ENCODE measurements at places on chromosomes 6 and 20. TPM values are rescaled to one million over a fixed set of nuclear protein-coding genes. Genes with fewer than 3 reads are reported as not detected.
A peak's percentile ranks its signal among the peaks of the same experiment; 100 is the strongest.

ZNF341 gene
- 8.7 TPM for total RNA-seq

FBXO5 gene
- total RNA-seq, result 8.3 TPM

TRIM10 gene
- total RNA-seq, result not detected

JPH2 gene
- 3.2 TPM for total RNA-seq

MOG gene
- total RNA-seq, result 0.19 TPM

LAMA5 gene
- total RNA-seq, result 121 TPM

WFDC5 gene
- 0.87 TPM for total RNA-seq

ETV7 gene
- total RNA-seq, result 0.68 TPM

MAP3K7 gene
- total RNA-seq, result 39.0 TPM

ZC3H12D gene
- total RNA-seq, result 2.1 TPM

KIF3B gene
- total RNA-seq, result 33.1 TPM

SLC25A27 gene
- 72.8 TPM for total RNA-seq

BPIFB2 gene
- 0.56 TPM for total RNA-seq

TOX2 gene
- total RNA-seq, result 48.1 TPM

LY6G6F gene
- total RNA-seq, result not detected

DNA sequence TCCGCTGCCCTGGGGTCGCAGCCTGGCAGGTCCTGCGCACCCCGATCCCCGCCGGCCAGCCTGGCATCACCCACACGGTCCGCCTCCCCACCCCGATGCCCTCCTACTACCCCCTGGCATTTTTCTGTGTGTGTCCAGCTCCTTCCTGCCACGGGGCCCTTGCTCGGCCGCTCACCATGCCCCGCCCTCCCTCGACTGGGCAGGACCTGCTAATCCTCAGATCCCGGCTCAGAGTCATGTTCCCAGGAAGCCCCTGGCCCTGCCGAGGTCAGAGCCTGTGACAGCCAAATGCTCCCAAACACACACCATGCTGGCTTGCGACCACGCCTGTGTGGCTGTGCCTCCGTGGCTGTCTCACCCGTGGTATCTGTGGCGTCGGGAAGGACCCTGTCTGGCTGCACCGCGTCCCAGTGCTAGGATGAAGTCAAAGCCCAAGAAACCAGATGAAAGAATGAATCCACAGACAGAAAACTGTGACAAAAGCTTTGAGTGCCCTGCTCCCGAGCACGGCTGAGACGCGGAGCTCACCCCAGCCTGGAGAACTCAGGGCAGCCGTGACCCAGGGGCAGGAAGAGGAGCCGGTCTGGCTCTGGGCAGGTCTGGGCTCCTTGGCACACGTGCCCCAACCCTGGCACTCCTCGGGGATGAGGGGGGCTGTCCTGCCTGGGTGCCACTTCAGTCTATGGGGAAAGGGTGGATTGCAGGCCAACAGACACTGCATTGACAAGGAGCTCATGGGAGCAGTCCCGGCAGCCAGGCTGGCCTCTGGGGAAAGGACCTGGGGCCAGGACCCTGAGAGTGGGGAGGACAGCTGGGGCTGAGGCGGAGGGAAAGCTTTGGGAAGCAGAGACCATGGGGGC, 20.8 kb upstream of the SLCO4A1 start:
- DNase-seq, result no peak

DNA sequence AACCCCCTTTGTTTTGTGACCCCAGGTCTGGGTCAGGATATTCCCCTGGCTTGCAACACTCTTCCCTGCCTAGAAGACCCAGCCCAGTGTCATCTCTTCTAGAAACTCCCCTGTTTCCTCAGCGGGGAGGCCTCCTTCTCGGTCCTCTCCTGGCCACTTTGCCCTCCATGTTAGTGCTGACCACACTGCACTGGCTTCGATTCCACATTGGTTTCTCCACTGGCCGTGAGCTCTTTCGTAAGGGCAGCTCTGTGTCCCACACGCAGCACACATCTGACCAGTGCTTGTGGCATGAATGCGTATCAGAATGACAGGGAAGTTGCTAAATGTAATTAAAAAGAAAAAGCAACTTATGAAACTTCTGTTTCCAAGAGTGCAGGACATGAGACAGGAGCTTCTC, 49.4 kb upstream of the FNDC1 start:
- DNase-seq, result no peak

GRCh38 chr6:138555421-138555988, 56.2 kb upstream of the NHSL1 start:
- DNase-seq, result no peak

GRCh38 chr6:30939473-30939872, 1.3 kb upstream of the MUCL3 start:
- no peak for DNase-seq

DNA sequence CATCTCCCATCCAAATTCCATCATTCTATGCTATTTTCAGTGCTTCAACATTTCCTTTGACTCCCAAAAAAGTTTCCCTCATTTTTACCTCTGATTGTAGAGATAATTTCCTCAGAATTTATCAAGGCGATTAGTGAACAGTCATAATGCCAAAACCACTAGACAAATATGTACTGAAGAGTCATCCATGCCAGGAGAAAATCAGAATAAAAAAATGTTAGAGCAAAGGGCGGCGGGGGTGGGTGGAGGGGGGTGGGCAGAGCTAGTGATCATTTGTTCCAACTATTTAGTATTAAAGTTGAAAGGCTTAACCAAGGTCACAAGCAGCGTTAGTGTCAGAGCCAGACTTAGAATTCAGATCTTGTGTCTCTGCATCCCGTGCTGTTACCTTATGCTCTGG, 5.3 kb upstream of the ADGRF5 start:
- DNase-seq, result no peak

GRCh38 chr6:107488875-107489635, 862 bp upstream of the SOBP start:
- DNase-seq, result peak; percentile 65

DNA sequence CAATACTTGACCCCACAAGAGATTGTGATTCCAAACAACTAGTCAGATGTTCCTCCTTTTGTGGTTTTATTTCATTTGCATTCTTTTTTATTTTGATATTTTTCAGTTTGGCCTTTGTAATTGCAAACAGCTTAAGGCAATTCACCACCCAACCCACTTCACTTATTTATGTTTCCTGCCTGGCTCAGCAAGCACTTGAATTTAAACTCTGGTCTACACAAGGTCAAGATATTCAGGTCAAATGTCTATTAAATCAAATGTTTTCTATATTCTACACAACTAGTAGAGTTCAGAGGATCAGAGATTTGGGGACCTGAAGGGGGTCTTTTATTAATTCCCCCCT, 100.1 kb downstream of the SGK1 start:
- no peak for DNase-seq

- DNase-seq, result no peak
Measured at GRCh38 chr20:15658295-15658694, 915.0 kb downstream of the KIF16B start.

GRCh38 chr6:110044096-110044495, 66.0 kb downstream of the GPR6 start:
- no peak for DNase-seq

- DNase-seq, result no peak
Measured at GRCh38 chr6:167698540-167698939, 128.2 kb upstream of the AFDN start.

DNA sequence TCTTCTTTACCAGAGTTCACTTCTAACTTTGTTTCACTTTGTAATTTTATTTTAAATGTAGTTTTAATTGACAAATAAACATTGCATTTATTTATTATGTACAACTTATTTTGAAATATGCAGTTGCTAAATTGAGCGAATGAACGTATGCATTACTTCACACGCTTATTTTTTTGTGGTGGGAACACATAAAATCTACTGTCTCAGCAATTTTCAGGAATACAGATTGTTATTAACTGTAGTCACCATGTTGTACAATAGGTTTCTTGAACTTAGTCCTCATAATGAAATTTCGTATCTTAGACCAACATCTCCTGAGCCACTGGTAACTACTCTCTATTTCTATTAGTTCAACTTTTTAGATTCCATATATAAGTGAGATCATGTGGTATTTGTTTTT, 46.9 kb downstream of the NKAIN2 start:
- DNase-seq, result no peak

DNA sequence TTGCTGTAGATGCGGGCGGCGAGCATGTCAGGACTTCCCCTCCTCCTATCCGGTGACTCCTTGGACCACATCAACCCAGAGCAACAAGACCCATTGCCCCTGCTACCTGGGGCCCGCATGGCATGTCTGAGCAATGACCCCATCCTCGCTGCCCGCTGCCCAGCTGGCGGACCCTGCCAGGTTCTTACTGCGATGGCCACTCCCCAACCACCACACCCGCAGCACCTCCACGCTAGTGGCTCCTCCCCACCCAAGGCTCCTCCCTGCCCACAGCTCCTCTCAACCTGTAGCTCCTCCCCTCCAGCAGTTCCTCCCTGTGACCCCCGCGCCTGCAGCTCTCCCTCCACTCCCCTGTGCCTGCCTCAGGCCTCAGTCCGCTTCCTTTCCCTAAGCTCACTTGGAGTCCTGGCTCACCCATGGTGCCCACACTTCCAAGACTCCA, 17.6 kb upstream of the SERPINB9 start:
- no peak for DNase-seq

DNA sequence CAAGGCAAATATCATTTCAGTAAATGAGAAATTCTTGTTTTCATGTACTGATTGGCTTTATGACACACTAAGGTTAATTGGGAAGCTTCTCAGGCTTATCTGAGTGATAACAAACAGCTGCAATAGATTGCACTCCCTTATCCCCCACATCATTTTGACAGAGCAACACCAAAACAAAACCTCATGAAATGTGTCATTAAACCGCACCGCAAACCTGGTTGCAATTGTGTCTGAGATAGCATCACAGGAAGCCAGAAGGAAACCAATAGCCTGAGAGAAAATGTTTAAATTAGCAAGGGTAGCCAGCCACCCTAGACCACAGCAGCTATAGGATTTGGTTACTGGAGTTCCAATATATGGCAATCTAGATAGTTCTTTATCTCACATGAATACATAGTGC, 31.6 kb upstream of the LAMA4 start:
- DNase-seq, result no peak

DNA sequence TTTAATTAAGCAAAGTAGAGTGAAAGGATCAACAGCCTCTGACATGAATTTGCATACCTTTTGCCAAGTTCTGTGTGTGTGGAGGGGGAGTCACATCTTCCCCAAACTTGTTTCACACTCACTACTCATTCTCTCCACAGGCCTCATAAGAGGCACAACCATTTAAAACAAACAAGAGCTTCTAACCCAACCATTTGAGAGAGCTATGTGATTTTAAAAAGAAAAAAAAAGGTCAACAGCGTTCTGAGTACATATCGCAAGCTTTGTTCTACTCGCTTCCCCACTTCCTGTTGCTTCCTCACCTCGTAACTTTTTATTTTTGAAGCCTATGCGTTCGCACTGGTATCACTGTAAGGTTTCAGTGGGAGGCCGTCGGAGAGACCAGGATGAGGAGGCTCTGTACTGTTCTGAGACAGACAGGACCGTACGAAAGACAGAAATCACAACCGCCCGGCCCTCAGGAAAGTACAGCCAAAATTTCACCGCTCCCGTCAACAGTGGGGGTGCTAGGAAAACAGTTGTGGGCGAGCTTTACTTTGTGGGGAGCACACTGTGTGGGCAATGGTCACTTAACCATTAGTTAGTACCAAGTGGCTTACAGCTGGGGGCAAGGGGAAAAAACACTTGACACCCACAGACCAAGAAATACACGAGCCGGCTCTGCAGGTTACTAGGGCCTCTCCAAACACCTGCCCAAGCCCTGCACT, 61.3 kb downstream of the TRERF1 start:
- no peak for DNase-seq

GRCh38 chr20:3846740-3847428, at the start of gene MAVS:
Gene MAVS (plus strand): TSS chr20:3846834. CDS start chr20:3854625, 7,791 bp downstream.
- peak; percentile 91 for DNase-seq

DNA sequence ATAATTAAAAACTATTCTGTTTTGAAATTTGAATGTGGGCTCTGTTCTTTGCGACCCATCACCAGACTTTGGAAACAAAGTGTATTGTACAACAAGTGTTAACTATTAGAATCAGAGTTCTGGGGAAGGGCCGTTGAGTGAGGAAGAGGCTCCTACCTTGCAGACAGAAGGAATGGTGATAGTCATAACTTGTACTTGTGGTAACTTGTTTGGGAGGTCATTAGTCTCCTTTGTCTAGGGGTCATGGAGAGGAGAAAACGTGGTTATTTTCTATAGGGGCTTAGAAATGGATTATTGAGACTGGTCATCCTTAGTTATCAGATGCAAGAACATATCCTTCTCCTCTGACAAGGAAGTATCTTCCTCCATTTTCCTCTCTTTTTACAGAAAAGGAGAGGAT, 174.8 kb downstream of the BMP2 start:
- no peak for DNase-seq

- DNase-seq, result no peak
Measured at GRCh38 chr6:140020207-140020791, 645.9 kb upstream of the CITED2 start.

GRCh38 chr6:114227944-114228468, 114.8 kb downstream of the HS3ST5 start:
- DNase-seq, result no peak

DNA sequence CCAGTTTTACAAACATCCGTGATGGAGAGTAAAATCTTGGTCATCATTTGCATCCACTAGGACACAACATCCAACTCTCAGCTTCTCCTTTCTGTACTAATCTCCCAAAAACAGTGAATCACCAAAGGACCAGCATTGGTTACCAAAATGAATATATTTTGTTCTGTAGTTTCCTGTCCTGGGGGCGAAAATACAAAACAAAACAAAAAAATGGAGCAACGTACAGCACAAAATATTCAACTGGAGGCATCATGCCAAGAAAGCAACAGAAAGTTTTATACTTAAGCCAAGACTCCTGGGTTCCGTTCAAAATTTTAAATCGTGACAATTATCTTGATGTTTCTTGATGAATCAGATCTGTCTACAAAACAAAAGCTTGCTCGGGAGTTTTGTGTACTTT, 126.6 kb upstream of the CCDC28A start:
- no peak for DNase-seq

DNA sequence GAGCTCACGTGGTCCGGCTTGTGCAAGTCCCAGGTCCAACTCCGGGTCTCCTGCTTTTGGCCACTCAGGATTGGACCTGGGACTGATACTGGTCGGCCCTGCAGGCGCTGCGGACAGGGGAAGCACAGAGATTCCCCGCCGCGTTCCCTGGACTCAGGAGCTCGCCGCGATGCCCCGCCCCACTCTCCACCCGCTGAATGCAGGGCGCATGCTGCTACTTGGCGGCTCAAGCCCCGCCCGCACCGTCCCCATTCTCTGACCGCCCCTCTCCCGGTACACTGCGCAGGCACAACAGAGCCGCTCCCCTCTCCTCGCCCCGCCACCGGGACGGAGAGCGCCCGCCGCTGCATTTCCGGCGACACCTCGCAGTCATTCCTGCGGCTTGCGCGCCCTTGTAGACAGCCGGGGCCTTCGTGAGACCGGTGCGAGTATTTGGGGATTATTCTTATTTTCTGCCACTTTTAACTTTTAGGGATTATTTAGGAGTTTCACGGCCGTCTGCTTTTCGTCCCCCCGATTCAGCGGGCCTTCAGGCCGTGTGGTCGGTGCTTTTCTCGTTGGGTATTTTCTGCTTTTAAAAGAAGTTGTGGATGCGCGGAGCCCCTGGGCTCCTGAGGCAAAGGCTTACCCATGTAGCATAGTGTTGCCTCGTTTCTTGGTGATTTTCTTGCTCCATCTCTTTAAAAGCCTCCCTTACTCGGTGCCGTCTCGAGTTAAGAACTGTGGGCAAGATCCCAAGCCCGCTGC, at the start of gene TMEM14C:
Gene TMEM14C (plus strand): TSS at position 251 of the 747 bp plus-strand sequence. CDS start 1,544 bp downstream, outside the sequence.
- peak; percentile 100 for DNase-seq

- DNase-seq, result no peak
Measured at GRCh38 chr6:53547166-53547810, 2.4 kb upstream of the GCLC start.

- DNase-seq, result no peak
Measured at GRCh38 chr6:4102687-4103244, 23.8 kb upstream of the FAM217A start.

Measured in testis (tissue), 5 donors.